ENCODE measurements at places on chromosomes 3 and 15.

GRCh38 chr15:67120839-67121643 is 55.6 kb downstream of the SMAD3 start:
- peak; percentile 91 for DNase-seq

DNA sequence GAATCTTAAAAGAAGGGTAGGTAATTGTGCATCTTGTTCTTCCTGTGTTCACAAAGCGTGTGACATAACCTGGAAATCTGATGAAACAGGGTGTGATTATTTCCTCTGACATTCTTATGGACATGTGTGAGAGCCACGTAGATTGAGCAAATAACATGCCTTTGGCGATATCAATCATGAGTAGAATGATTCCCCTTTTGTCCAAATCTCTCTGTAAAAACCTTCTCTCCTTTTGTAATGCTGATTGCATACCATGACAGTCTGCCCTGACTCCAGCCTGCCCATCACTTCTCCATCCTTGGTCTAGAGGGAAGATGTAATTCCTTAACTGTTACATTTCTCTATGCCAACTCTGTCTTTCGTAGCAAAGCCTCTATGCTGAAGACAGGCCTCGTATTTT is 115.0 kb downstream of the IL5RA start:
- DNase-seq: no peak

DNA sequence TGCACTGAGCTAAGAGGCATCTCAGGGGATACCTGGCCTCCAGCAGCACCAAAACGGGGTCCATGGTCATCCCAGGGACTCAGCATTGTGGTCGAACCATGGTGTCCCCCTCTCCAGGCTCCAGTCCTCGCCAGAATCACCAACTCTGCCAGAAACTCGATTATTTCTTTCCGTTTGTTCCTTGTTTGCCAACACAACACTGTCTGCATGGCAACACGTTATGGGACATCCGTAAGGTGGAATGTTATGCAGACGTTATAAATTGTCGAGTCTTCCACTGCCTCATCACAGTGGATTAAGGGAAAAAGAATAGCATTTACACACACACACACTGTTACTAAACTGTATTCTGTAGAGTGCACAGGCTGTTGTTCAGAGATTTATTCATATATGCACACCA is 52.5 kb upstream of the RPL32 start:
- no peak for DNase-seq

DNA sequence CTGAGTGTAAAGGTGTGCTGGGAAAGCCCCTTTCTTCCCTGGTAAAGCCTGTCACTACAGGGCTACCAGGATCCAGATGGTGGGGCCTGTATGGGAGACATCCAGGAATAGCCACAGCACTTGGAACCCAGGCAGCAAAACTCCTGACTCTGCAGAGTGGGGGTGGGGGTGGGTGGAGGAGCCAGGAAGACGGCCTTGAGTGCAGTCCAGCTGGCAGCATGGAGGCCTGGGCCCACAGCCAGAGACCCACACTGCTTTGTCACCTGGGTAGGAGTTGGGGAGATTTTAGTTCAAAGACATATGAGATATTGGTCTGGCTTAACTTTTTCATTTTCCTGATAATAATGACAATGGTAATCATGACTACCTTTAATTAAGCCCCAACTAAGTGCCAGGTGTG is 116.7 kb upstream of the MRPS22 start:
- no peak for DNase-seq

- peak; percentile 65 for DNase-seq
These were observed 296.8 kb downstream of the RORA start for GRCh38 chr15:60932051-60932915.

DNA sequence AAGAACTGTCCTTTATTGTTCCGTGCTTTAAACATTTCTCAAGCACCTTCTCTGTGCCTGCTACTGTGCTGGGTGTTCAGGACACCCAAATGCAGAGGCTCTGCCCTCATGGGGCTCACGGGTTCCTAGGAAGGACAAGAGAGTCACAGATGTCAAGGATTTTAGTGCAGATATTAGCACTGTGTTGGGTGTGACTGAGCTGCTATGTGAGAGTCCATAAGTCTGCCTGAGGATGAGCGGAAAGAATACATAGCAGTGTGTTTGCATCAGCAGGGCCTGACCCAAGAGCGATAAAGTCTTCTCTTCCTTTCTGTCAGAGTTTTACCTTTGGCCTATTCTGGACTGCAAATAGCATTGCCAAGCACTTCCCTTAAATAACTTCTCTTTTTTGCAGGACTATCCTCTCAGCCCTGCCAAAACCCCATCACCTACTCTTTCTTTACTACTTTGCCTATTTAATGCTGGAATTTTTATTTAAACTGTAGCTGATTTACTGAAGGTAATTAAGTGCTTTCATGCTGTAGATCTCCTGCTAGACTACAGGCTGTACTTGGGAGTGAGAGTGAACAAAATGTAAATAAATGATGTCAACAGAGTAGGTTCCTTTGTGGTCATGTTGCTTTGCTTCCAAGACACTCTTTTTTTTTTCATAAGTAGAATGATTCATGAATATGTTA is 459.4 kb upstream of the TPRG1 start:
- no peak for DNase-seq

DNA sequence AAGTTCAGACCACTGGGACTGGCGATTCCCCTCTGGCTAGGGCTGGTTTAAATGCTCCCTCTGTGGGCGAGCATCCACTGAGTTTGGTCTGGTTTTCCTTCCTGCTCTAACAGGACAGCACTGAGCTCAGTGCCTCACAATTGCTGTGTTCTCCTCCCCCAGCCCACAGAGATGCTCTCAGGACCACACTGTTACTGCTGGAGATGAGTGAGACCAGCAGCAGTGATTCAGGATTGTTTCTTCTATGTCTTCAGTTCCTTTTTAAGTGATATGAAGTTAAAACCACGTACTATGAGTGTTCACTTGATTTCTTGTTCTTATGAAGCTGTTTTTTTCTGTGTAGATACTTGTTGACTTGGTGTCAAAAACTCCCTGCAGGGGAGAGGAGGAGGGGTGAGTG is 180.4 kb upstream of the COL8A1 start:
- no peak for DNase-seq

- no peak for DNase-seq
These were observed 104.8 kb upstream of the RAD18 start for GRCh38 chr3:9068051-9068450.

DNA sequence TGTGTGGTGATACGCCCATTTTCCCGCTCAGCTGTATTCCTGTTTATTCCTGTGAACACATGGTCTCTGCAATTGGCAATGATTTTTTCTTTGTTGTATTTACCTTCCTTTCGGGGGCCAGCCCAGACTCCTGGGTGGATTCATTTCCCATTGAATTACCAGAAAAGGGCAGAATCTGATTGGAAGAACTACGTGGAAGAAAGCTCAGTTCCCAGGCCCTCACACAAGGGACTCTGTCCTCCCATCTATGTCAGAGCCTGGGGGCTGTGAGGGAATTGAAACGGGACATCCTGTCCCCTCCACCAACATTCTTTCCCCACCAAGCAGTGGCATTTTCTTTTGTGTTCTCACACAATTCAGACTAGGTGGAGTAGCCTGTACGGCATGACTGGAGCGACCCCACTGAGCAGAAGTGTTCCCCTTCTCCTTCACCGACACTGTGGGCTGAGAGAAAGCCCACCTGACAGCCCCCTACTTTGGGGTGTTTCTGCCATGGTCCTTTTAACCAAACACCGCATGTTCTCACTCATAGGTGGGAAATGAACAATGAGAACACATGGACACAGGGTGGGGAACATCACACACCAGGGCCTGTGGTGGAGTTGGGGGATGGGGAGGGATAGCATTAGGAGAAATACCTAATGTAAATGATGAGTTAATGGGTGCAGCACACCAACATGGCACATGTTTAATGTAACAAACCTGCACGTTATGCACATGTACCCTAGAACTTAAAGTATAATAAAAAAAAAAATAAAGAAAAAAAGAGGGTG is 32.1 kb upstream of the RFTN1 start:
- DNase-seq: no peak

GRCh38 chr3:139830817-139831216 is 104.2 kb upstream of the CLSTN2 start:
- no peak for DNase-seq

GRCh38 chr15:77871852-77872371 is 205.6 kb downstream of the TBC1D2B start:
- DNase-seq: no peak

DNA sequence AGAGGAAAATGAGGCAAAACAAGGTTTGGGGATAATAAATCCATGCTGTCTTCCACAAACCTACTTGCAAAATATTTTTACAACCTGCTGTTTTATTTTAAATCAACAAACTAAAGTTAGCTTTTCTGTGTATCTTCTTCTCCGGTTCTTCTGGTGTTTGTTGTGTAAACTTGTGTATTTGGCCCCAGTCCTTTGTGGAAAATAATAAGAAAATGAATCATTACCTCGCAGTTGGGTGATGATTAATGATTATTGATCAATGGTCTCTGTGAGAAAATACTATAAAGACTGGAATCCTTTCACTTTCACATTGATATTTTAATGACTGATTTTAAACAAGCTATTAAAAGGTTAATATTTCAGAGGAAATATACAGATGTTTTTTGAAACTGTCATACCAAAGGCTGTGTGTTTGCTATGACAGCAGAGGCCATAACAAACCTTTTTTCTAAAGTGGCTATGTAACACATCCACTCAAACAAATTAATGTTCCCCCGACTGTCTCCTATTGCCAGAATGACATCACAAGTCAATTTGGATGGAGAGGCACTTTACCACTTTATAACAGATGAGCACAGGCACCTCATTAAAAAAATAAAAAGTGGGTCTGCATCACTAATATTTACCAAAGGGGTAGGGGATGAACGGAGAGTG is 152.5 kb downstream of the MEX3B start:
- DNase-seq: no peak

- DNase-seq: no peak
These were observed 116.8 kb downstream of the USP13 start for GRCh38 chr3:179769411-179770247.

DNA sequence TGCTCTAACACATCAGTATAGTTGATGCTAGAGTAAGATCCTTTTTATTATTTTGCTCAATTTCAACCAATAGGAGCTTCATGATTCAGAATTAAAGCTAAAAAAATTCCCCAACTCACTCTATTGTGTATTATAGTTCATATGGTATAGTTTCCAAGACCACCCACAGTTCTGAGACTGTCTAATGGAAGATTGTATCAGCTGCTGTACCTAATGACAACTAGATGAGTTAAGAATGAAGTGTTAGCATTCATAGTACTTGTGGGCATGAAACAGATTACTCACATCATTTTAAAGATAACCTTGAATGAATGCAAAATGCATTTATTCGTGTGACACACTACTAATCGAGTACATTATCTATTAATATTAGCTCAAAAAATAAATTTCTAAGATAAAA is 289.9 kb upstream of the ATP11B start:
- no peak for DNase-seq

- no peak for DNase-seq
These were observed 21.9 kb upstream of the SQOR start for GRCh38 chr15:45612790-45613415.

GRCh38 chr3:3196148-3196861 is 16.8 kb upstream of the CRBN start:
- DNase-seq: no peak

DNA sequence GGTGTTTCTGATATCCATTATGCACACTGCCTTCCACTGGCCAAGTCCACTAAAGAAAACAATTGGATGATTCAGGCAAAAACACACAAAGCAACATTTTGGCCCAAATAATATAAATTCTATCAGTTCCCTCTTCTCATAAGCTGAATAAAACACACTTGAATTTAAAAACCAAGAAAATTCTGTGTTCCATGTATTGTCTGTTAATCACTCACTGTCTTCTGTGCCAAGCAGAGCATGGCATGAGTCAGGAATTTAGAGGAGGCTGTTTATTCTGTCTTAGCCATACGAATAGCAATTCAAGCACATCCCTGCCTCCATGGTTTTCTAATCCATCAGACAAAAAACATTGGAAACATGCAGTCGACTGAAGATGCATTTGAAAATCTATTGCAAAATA is 215.6 kb upstream of the UMPS start:
- no peak for DNase-seq

GRCh38 chr3:12308517-12308916 is 19.6 kb downstream of the PPARG start:
- no peak for DNase-seq

DNA sequence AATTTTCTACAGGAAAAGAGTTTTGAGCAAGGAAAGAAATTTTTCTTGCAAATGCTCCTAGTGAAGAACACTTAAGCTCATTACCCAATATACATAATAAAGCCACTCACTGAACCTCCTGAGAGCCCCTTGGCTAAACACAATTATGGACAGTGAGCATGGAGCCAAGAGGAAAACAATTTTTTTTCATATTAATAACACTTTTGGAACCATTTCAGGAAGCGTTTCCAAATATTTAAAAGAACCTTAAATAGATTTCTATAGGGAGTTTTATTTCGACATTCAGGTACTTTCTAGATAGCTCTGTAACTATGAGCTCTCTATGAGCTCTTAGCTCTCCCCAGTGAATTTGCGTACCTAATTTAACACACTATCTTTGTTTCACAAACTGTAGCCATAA is 581.1 kb downstream of the ZNF385D start:
- DNase-seq: no peak

DNA sequence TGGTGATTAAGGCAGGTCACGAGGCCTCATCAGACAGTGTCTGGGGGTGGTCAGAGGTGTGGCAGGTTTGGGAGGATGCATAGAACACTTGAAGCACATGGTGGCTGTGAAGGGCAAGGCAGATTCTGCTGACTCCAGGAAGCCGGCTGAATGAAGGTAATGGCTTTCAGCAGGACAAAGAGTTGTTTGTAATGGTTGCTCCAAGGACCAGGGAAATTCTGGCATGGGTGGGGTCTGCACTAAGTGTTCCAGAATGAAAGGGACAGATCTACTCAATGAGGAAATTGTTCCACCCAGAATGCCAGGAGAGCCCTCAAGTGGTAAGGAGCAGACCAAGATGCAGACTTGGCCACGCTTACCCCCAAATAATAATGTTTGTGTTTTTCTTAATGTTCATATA is 70.7 kb upstream of the ACAD9 start:
- DNase-seq: no peak

GRCh38 chr3:128736601-128737000 is 10.6 kb downstream of the RAB7A start:
- DNase-seq: no peak

GRCh38 chr15:95839367-95839782 is 491.1 kb upstream of the NR2F2 start:
- DNase-seq: peak; percentile 28

GRCh38 chr15:78570710-78571109 is 5.4 kb downstream of the CHRNA5 start:
- no peak for DNase-seq

DNA sequence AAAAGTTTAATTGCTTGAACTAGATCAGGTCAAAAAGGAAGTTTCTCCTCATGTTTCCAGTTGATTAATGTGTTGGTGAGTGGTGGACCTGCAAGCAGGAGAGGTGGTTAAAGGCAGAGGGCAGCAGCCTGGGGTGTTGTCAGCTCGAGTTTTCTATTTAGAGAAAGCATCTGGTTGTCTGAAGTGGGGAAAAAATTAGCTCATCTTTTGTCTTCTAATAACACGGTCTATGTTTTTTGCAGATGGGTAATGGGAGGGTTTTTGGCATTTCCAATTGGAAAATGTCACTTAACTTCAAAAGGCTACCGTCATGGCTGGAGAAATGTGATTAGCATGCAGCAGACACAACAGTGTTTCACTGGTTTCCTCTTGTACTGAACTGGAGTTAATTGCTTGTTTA is 122.6 kb downstream of the ITPR1 start:
- DNase-seq: no peak

GRCh38 chr3:49785565-49786356 is 581 bp downstream of the IP6K1 start:
- peak; percentile 27 for DNase-seq
